ENCODE measurements at places on chromosomes 1 and 21.

DNA sequence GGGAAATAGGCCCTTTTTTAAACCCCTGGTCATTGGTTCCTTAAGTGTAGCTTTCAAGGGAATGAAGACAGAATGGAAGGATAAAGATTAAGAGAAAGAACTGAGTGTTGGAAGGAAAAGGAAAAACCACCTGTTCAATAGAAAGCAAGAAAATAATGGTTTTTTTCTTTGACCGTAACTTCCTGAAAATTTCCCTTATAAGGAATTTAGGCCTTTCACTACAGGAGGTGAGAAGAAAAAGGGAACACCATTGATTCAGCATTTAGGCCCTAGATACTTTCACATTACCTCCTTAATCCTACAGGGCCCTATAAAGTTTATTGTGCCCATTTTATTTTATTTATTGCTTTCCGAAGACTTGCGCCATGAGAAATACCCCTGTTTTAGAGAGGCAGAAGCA is 18.9 kb downstream of the KPNA6 start:
- no peaks in the 10 kb centered on the region for H3K36me3 ChIP-seq
- no peak overlapping the region for H3K27ac ChIP-seq
- peaks cover under 1% of the 10 kb centered on the region for H3K4me1 ChIP-seq

- H3K36me3 ChIP-seq: no peaks in the 10 kb centered on the region
- H3K4me1 ChIP-seq: no peaks in the 10 kb centered on the region
- H3K4me3 ChIP-seq: no peak overlapping the region
Measured at GRCh38 chr1:115258302-115258866, 79.7 kb downstream of the NGF start.

DNA sequence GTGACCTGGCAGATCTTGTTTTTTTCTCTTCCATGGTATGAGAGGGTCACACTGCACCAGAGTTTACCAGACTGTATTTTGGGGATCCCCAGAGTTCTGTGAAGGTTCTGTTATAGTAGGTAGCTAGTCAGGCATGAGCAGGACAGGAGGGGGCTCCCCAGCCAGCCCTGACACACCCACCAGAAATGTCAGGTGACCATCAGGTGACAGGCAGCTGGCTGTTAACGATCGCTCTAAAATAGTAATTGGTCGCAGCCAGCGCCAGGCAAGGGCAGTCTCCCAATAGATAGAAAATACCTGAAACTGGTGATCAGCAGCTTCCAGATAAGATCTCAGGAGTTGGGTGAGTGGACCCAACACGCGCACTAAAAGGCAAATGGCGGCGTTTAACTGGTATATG is 264.9 kb downstream of the RHOU start:
- H3K4me3 ChIP-seq: no peak overlapping the region
- H3K27me3 ChIP-seq: no peaks in the 10 kb centered on the region
- no peaks in the 10 kb centered on the region for H3K4me1 ChIP-seq
- H3K36me3 ChIP-seq: no peaks in the 10 kb centered on the region
- no peak for DNase-seq

DNA sequence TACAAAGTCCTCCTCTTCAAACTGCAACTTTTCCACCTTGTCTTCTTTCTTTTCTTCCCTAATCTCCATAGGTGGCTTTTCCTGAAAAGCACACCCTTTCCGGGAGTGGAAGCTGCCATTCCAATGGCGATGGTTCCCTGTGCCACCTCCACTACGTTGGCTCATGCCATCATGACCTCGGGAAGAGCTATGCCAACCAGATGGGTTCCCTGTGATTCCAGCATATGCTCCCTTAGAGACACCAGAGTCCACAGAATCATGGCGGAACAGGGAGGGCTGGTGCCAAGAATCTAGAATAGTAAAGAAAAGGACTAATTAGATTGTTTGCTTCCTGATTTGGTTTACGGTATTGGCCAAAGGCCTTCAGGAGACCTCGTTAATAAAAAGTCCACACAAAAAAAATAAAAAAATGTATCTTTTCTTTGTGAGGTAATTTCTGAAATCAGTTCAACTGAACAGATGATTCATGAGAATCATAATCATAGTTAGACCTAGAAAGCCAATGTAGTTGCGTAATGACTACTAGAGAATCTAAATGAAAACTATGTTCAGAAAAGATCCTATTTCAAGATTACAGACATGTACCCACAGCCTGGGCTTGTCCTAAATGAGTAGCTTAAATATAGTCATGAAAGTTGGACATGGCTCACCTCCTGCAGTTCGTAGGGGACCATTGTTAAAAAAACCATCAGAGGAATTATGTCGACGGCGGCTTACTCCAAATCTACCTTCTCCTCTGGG is 30.9 kb upstream of the CCDC17 start:
- no peaks in the 10 kb centered on the region for H3K4me1 ChIP-seq
- H3K36me3 ChIP-seq: peaks cover 75% of the 10 kb centered on the region
- no peak for DNase-seq

- H3K27me3 ChIP-seq: no peaks in the 10 kb centered on the region
- peak overlapping the region; percentile 70 for H3K27ac ChIP-seq
- H3K4me1 ChIP-seq: peaks cover 4% of the 10 kb centered on the region
- no peaks in the 10 kb centered on the region for H3K36me3 ChIP-seq
- peak overlapping the region; percentile 50 for H3K4me3 ChIP-seq
- DNase-seq: peak; percentile 82
Measured at GRCh38 chr21:35204850-35205541, 155.9 kb upstream of the RUNX1 start.

DNA sequence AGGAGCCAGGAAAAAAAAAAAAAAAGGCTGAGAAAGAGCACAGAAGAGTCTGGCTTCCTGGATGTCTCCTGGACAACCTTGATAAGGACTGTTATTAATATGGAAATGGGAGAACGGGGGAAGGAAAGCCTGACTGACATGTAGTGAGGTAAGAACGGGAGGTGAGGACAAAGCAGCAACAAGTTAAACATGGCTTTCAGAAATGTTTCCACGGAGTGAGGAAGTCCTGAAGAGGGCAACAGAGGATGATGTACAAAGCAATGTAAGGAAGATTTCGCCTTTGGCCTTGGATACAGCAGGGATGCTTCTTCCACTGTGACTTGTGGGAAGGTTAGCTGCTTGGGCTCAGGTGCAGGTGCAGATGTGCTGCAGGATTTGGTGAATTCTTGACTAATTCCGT is 11.9 kb upstream of the NIBAN1 start:
- H3K27ac ChIP-seq: no peak overlapping the region
- no peak for DNase-seq
- no peaks in the 10 kb centered on the region for H3K4me1 ChIP-seq
- no peaks in the 10 kb centered on the region for H3K36me3 ChIP-seq

- no peaks in the 10 kb centered on the region for H3K27me3 ChIP-seq
- H3K27ac ChIP-seq: no peak overlapping the region
- no peak overlapping the region for H3K4me3 ChIP-seq
- H3K4me1 ChIP-seq: no peaks in the 10 kb centered on the region
- peak; percentile 67 for DNase-seq
Measured at GRCh38 chr1:159829273-159829634, 2.6 kb downstream of the SLAMF8 start.

DNA sequence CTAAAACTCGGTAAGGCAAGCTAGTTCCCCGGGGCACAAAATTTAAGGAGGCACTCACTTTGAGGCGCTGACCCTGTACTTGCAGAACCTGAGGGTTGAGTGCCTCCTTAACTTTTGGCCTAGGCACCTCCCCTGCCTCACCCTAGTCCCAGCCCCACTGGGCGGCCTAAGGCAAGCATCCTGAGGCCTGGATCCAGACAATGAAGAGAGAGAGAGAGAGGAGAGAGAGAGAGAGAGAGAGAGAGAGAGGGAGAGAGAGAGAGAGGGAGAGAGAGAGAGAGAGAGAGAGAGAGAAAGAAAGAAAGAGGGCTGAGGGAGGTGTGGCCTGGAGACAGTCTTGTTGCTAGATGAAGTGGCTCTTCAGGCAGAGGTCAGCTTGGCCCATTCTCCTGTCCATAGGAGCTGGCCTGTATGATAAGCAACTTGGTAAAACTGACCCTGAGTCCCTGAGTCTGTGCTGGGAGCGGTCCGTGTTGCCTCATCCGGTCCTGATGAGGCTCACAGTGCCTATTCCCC is 7.4 kb upstream of the LRRN2 start:
- no peak overlapping the region for H3K4me3 ChIP-seq
- H3K36me3 ChIP-seq: no peaks in the 10 kb centered on the region
- H3K4me1 ChIP-seq: no peaks in the 10 kb centered on the region
- no peak overlapping the region for H3K27ac ChIP-seq
- no peaks in the 10 kb centered on the region for H3K27me3 ChIP-seq
- DNase-seq: no peak

GRCh38 chr1:167826127-167826526 is 87.8 kb downstream of the ADCY10 start:
- H3K27me3 ChIP-seq: no peaks in the 10 kb centered on the region
- no peak overlapping the region for H3K4me3 ChIP-seq
- no peaks in the 10 kb centered on the region for H3K36me3 ChIP-seq
- no peak overlapping the region for H3K27ac ChIP-seq
- DNase-seq: no peak
- no peaks in the 10 kb centered on the region for H3K4me1 ChIP-seq

DNA sequence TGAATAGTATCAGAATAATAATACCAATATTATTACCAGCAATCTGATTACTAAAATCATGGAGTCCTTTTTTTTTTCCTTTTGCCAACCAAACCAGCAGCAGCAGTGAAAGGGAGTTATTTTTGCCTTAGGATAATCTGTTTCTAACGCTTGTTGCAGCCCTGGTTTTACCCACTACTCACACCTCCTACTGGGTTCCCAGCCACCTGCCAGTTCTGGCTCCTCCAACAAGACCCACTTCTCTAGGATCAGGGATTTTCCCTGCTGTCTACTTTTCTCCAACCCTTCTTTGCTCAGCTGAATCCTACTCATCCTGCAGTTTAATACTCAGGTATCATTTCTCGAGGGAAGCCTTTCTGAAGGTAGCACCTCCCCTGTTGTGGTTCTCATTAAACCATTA is 96.8 kb upstream of the BCAR3 start:
- DNase-seq: no peak
- no peaks in the 10 kb centered on the region for H3K27me3 ChIP-seq
- no peaks in the 10 kb centered on the region for H3K4me1 ChIP-seq
- no peak overlapping the region for H3K27ac ChIP-seq
- H3K36me3 ChIP-seq: no peaks in the 10 kb centered on the region
- no peak overlapping the region for H3K4me3 ChIP-seq

- peak overlapping the region; percentile 94 for H3K27ac ChIP-seq
- DNase-seq: peak; percentile 94
- peak overlapping the region; percentile 62 for H3K4me3 ChIP-seq
- no peaks in the 10 kb centered on the region for H3K36me3 ChIP-seq
- H3K27me3 ChIP-seq: no peaks in the 10 kb centered on the region
- H3K4me1 ChIP-seq: peaks cover 63% of the 10 kb centered on the region
Measured at GRCh38 chr1:18950401-18951026, 6.0 kb downstream of the IFFO2 start.

DNA sequence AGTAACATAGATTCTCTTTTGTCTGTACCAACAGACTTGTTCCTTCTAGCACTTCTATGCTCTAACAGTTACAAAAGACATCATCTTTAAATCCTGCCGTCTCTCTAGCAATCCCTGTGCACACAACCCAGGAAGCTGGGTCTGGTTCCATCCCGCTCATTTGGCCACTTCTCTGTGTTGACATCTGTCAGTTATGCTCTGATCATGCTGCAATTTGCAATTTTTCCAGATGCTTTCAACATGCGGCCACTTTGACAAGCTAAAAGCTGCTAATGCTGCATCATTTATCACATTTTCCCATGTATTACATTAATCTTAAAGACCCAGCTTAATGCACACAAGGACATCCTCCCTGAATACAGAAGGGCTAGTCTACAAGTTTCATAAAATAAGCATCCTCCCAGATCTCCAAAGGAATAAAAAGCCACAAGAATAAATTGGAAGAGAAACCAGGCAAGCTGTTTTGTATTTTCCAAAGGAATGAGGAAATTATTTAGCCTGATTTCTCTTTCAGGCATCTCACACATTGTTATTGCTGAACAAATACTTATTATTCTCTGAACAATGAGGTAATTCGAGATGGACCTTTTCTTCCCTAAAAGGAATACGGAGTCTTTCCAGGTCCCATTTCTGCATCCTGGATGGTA is 19.0 kb upstream of the LRRC52 start:
- no peaks in the 10 kb centered on the region for H3K36me3 ChIP-seq
- H3K4me1 ChIP-seq: no peaks in the 10 kb centered on the region
- no peak overlapping the region for H3K4me3 ChIP-seq
- DNase-seq: no peak
- H3K27ac ChIP-seq: no peak overlapping the region

- no peaks in the 10 kb centered on the region for H3K36me3 ChIP-seq
- H3K27ac ChIP-seq: no peak overlapping the region
- no peak for DNase-seq
- no peaks in the 10 kb centered on the region for H3K4me1 ChIP-seq
Measured at GRCh38 chr1:158248771-158249170, 5.5 kb upstream of the CD1A start.

DNA sequence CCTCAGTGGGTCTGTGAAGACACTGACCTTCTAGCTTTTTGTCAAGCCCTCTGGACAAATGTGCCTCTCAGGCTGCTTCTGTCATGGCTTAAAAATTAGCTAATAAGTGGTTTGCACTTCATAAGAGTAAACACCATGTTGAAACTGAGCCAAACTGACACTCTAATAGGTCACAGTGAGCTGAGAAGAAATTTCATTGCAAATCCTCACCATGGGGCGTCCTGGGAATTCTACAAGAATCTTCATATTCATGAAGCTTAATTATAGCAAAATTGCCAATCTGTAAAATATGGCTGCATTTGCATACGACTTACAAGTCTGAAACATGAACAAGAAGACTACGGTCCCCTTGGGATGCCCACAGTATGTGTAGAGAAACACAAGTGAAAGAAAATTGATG is 188.6 kb downstream of the DSCAM start:
- no peak for DNase-seq
- H3K36me3 ChIP-seq: no peaks in the 10 kb centered on the region
- no peak overlapping the region for H3K4me3 ChIP-seq
- H3K27me3 ChIP-seq: no peaks in the 10 kb centered on the region

GRCh38 chr1:147545133-147545532 is 3.8 kb downstream of the BCL9 start:
- H3K27me3 ChIP-seq: no peaks in the 10 kb centered on the region
- H3K27ac ChIP-seq: no peak overlapping the region
- DNase-seq: no peak
- H3K4me3 ChIP-seq: no peak overlapping the region
- H3K4me1 ChIP-seq: no peaks in the 10 kb centered on the region

GRCh38 chr21:33642896-33643657 is 776 bp downstream of the ITSN1 start:
- H3K4me1 ChIP-seq: peaks cover 5% of the 10 kb centered on the region
- peak overlapping the region; percentile 84 for H3K27ac ChIP-seq
- peak overlapping the region; percentile 100 for H3K4me3 ChIP-seq
- H3K27me3 ChIP-seq: no peaks in the 10 kb centered on the region
- H3K36me3 ChIP-seq: no peaks in the 10 kb centered on the region
- no peak for DNase-seq

Data from ascending aorta (tissue), 2 donors.